ENCODE measurements at places on chromosomes 11 and 22.

DNA sequence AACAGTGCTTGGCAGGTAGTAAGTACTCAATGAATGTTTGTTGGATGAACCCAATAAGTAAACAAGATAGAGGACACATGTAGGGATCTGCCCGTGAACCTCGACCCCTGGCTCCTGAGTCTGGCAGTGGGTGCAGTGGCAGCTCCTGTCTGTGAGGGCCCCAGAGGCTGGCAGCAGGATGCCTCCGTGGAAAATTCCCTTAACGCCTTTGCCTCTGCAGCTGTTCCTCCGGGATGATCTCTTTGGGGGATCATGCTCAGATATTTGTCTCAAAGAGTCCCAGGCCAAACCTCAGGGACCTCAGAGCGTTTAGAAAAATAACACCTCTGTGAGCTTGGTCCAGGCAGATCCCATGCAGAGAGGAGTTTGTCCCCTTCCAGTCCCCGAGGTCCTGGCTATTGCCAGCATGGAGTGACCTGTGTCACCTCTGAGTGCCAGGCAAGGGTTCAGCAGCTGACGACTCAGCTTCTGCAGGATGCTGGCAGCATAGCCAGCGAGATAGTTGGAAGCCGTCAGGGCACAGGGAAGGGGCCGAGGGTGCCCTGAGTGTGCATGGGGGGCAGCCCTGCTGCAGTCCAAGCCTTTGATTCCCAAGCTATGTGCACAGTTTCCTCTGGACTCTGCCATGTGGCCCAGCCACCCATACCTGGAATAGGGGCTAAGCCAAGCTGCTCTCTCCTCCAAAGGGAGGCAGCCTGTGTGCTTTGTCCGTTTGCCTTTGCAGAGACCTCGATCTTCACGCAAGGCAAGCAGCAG, 613 bp upstream of the MCHR1 start:
- DNase-seq: no peak

- DNase-seq: no peak
These were observed 32.6 kb downstream of the YPEL1 start for GRCh38 chr22:21702700-21703683.

GRCh38 chr11:44550123-44550522, 15.3 kb upstream of the CD82 start:
- DNase-seq: no peak

DNA sequence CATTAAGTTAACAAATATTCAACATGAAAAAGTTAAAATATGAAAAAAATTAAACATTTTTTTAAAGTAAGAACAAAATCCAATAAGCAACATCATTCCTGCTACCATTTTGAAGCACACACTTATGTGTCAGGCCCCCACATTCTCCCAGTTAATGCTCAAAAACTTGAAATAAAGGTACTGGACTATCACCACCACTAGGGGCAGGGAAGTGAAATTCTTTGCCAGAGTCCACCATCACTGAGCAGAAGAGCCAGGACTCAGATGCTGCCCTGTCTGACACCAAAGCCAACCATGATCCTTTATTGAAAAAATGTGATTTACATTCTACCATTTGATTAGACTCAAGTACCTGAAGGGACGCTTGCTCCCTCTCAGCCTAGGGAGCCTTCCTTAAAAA, 39.1 kb downstream of the PITPNB start:
- no peak for DNase-seq

- DNase-seq: no peak
These were observed 81.7 kb downstream of the C11orf91 start for GRCh38 chr11:33618956-33619355.

DNA sequence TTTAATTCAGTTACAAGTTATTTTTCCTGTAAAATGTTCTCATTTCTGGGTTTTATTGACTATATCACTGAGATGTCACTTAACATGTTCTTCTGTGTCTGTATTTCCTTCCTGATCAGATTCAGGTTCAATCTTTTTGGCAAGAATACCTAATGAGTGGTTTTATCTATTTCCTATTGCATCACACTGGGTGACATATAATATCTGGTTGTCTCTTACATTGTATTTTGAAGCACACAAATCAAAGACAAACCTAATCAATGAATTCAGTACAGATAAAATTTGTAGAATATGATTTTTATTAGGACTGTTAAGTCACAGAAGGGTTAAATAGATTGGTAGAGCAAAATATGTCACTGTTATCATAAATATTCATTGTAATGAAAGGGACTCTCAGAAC, 60.4 kb downstream of the BCL2L13 start:
- DNase-seq: no peak

- DNase-seq: no peak
These were observed at the start of gene OPCML for GRCh38 chr11:133531971-133532651. Gene OPCML (minus strand): TSS chr11:133532501.

GRCh38 chr22:40196628-40197360, 19.1 kb downstream of the TNRC6B start:
- no peak for DNase-seq

DNA sequence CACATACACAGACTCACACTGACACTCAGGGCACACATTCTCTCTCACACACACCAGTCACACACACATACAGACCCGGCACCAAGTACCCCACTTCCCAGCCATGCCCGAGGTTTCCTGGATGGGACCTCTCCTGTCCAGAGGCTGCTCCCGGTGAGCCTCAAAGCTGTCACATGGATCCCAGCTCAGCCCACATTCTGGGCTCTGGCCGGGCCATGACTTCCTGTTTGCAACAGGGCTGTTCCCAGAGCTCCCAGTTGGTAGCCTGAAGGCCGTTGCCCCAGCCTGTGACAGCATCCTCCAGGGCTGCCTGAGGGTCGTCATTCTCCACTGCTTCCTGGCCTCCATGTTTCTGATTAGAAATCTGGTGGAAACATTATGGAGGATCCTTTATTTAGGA, 14.6 kb upstream of the CYP2D6 start:
- DNase-seq: no peak

DNA sequence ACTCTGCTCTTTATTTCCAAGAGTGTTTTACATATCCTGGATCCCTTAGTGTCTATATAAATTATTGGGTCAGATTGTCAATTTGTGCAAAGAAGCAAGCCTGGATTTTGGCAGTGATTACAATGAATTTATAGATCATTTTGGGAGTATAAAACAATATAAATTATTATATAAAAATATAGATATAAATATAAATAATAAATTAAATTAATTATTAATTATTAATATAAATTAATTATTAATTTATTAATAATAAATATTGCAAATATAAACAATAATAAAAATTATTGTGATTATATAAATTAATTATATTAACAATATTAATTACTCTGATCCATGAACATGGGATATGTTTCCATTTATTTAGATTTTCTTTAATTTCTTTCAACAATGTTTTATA, 32.5 kb downstream of the RTL6 start:
- no peak for DNase-seq

Measured in right atrium auricular region (tissue), 2 donors.